Stimulated activated CD8-positive, alpha-beta memory T cell treated with anti-CD3 and anti-CD28 coated beads, Interleukin-4, amount 100 ng/mL, for 4 hours (primary cell): ENCODE measurements at places on chromosomes 6 and 20.

GRCh38 chr20:17595856-17596255, 26.0 kb downstream of the DSTN start:
- no peak for DNase-seq

DNA sequence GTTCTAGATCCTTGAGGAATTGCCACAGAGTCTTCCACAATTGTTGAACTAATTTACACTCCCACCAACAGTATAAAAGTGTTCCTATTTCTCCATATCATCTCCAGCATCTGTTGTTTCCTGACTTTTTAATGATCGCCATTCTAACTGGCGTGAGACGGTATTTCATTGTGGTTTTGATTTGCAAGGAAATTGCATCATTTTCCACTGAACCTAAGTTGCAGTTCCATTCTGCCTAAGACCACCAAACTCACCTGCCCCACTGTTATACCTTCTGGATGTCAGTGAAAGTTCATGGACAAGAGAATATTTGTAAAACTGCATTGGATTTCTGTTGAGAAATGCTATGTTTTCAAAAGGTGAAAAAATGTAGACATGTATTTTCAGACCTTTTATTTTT, 132.9 kb upstream of the ESR1 start:
- DNase-seq = no peak

DNA sequence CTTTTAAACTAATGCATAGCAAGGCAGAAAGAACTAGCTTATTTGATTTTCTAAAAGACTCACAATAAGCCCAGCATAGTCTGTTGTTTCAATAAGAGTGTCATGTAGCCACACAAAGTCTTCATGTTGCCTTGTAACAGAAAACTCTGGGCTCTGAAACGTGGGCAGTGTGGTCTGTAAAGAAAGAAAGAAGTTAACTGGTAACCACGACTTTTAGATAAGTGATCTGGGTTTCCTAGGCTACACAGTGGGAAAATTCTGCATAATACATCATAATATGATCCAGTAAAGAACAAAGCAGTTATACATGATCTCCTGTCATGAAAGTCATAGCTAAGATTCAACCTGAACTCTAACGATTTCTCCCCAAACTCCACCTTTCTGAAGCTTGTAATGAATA, 13.3 kb downstream of the SNX5 start:
- DNase-seq = no peak

DNA sequence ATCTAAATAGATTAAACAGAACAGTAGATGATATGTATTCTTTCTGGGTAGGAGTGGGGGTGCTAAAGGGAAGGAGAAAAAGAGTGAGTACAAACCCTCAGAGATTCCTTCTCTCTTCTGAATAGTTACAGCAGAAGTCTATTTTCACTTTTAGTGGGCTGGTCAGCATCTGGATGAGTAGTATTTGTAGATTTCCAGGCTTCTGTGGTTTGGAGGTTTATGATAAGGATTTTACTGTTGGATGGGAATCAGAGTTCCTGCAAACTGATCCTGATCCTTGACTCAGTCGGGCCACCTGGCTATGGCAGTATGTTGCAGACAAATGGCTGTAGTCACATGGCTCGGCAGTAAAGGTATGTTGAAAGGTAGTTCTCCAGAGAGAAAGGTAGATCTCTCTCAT, 84.3 kb upstream of the IFNGR1 start:
- no peak for DNase-seq

- no peak for DNase-seq
Observed at GRCh38 chr6:167279766-167280446, 11.2 kb upstream of the UNC93A start.
